ENCODE measurements at places on chromosomes 16 and 17.
A peak's percentile ranks its signal among the peaks of the same experiment; 100 is the strongest.

DNA sequence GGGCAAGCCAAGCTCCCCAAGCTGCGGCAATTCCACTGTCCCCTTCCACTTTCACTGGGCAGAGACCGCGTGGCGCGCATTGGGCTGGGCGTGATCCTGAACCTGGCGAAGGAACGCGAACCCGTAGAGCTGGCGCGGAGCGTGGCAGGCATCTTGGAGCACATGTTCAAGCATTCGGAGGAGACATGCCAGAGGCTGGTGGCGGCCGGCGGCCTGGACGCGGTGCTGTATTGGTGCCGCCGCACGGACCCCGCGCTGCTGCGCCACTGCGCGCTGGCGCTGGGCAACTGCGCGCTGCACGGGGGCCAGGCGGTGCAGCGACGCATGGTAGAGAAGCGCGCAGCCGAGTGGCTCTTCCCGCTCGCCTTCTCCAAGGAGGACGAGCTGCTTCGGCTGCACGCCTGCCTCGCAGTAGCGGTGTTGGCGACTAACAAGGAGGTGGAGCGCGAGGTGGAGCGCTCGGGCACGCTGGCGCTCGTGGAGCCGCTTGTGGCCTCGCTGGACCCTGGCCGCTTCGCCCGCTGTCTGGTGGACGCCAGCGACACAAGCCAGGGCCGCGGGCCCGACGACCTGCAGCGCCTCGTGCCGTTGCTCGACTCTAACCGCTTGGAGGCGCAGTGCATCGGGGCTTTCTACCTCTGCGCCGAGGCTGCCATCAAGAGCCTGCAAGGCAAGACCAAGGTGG lies 9.8 kb downstream of the SARM1 start:
- H3K36me3 ChIP-seq: peaks cover 10% of the 10 kb centered on the region
- H3K27me3 ChIP-seq: peaks cover 10% of the 10 kb centered on the region
- H3K4me3 ChIP-seq: peak overlapping the region; percentile 30
- H3K4me1 ChIP-seq: peaks cover 17% of the 10 kb centered on the region
- H3K27ac ChIP-seq: no peak overlapping the region
- no peak for DNase-seq

DNA sequence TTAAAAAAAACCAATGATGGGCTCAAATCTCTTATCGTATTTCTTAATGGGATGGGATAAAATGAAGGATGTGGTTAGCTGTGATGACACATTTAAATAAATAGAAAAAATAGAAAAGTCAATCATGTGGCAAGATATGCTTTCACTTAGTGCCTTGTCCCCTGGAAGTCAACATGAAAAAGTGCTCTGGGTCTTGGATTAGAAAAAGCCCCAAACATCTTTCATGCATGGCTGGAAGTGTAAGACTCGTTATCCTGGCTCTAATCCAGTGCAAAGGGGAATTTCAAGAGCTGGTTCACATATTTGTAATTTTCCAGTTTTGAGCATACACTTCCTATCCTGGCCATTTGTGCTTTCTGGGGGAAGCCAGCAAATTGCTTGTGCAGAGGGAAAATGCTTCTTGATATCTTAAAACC lies 160.9 kb downstream of the MAP2K6 start:
- H3K4me1 ChIP-seq: peaks cover 3% of the 10 kb centered on the region
- no peak overlapping the region for H3K27ac ChIP-seq
- DNase-seq: no peak
- H3K4me3 ChIP-seq: no peak overlapping the region
- peaks cover 17% of the 10 kb centered on the region for H3K27me3 ChIP-seq
- no peaks in the 10 kb centered on the region for H3K36me3 ChIP-seq

GRCh38 chr17:17350491-17351355 lies 47.5 kb downstream of the NT5M start:
- H3K4me3 ChIP-seq: no peak overlapping the region
- no peak overlapping the region for H3K27ac ChIP-seq
- no peak for DNase-seq

- no peaks in the 10 kb centered on the region for H3K27me3 ChIP-seq
- H3K36me3 ChIP-seq: peaks cover 16% of the 10 kb centered on the region
- no peak overlapping the region for H3K4me3 ChIP-seq
- H3K4me1 ChIP-seq: peaks cover 16% of the 10 kb centered on the region
- no peak for DNase-seq
Measured at GRCh38 chr16:66746682-66747081, 4.7 kb downstream of the DYNC1LI2 start.

GRCh38 chr16:55678161-55678821 lies 22.5 kb downstream of the SLC6A2 start:
- no peaks in the 10 kb centered on the region for H3K4me1 ChIP-seq
- no peak overlapping the region for H3K4me3 ChIP-seq

GRCh38 chr17:34816848-34817247 lies 144.4 kb downstream of the CCT6B start:
- no peak for DNase-seq
- H3K36me3 ChIP-seq: no peaks in the 10 kb centered on the region
- no peak overlapping the region for H3K4me3 ChIP-seq
- H3K27me3 ChIP-seq: peaks cover 13% of the 10 kb centered on the region
- H3K4me1 ChIP-seq: peaks cover 4% of the 10 kb centered on the region
- H3K27ac ChIP-seq: no peak overlapping the region

- peak overlapping the region; percentile 81 for H3K27ac ChIP-seq
- H3K4me3 ChIP-seq: no peak overlapping the region
Measured at GRCh38 chr17:47287068-47287467, 33.4 kb downstream of the ITGB3 start.

GRCh38 chr16:30785126-30786106 lies 1.6 kb downstream of the ZNF629 start:
- H3K27me3 ChIP-seq: peaks cover 12% of the 10 kb centered on the region
- DNase-seq: no peak
- H3K4me1 ChIP-seq: peaks cover 8% of the 10 kb centered on the region
- H3K36me3 ChIP-seq: peaks cover 4% of the 10 kb centered on the region
- H3K27ac ChIP-seq: no peak overlapping the region
- peak overlapping the region; percentile 56 for H3K4me3 ChIP-seq

- no peak overlapping the region for H3K27ac ChIP-seq
- H3K36me3 ChIP-seq: no peaks in the 10 kb centered on the region
- H3K4me1 ChIP-seq: no peaks in the 10 kb centered on the region
Measured at GRCh38 chr17:14317383-14317782, 16.5 kb downstream of the HS3ST3B1 start.

GRCh38 chr17:35799942-35800341 lies 4.5 kb upstream of the MMP28 start:
- peaks cover 8% of the 10 kb centered on the region for H3K27me3 ChIP-seq
- no peak overlapping the region for H3K4me3 ChIP-seq
- DNase-seq: no peak
- H3K4me1 ChIP-seq: peaks cover 10% of the 10 kb centered on the region
- no peaks in the 10 kb centered on the region for H3K36me3 ChIP-seq

DNA sequence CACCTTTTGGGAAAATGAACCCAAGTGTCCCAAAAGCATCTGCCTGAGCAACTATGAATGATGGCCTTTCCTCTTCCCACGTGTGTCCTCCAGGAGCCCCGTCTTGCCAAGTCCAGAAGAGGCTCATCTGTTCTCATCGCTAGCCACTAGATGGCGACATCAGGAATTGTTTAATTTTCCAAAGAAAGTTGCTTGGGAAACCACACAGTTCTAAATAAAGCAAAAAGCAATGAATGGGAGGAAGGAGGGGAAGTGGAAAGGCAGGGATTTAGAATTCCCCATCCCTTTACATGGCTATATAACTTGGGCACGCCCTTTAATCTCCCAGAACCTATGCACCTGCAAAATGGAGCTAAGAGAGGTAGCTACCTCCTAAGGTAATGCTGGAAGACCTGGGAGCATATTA lies 9.0 kb upstream of the CDH5 start:
- no peak for DNase-seq
- no peaks in the 10 kb centered on the region for H3K4me1 ChIP-seq
- peaks cover 21% of the 10 kb centered on the region for H3K27me3 ChIP-seq
- no peaks in the 10 kb centered on the region for H3K36me3 ChIP-seq

DNA sequence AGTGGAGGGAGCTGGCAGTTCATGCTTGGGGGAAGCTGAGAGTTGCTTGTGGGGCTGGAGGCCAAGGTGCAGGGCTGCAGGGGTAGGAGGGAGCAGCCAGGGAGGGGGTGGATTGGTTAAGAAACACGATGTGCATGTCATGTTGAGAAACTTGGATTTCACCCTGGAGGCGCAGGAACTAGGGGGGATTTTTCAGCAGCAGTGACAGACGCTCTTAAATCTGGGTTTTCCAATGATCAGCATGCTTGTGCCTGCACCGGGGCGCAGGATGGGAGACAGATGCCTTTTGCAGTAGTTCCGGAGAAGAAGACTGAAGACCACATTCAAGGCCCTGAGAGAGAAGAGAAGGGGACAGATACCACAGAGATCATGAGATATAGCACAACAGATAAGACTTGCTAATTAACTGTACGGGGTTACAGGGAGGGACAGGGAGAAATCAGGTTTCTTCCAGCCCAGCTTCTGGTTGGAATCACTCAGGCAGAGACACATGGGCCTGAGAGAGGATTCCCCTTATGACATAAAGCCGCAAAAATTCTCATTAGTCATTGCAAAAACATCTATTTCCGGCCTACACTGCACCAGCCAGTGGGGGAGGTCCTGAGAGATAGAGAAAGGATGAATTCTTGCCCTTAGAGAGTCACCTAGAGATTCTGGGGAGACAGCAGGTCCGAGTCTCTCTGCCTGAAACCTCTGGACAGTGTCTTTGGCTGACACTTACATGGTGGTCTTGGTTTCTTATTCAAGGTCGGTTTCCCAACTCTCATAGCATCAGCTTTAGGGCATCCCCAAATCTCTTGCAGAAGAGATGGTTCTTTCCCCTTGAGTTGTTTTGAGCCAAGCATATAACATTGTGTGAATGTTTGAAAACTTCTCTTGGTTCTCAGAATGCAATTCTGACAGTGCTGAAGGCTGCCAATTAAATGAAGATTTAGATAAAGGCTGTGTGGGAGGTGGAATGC lies 27.1 kb downstream of the CDH13 start:
- H3K36me3 ChIP-seq: no peaks in the 10 kb centered on the region
- H3K4me3 ChIP-seq: peak overlapping the region; percentile 13
- peak; percentile 31 for DNase-seq
- H3K27ac ChIP-seq: peak overlapping the region; percentile 68
- H3K4me1 ChIP-seq: peaks cover 19% of the 10 kb centered on the region

DNA sequence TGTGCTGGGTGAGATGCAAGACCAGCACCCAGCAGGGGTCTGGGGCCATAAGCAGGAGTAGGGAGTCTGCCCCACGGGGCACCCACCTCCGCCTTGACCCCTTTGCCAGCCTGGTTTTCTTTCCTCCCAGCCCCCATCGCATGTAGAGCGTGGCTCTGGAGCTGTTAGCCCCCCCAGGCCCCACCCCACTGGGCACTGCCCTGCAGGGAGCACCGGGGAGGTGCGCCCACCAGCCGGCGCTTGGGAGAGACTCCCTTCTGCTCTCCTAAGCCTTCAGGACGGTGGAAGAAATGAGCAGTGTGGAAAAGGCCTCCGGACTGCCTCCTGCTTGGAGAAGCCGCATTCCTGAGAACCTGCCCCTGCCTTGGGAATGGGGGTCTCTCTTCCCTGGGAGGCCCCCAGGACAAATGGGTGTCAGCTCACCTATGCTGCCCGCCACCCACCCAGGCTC lies 186.2 kb downstream of the IRF8 start:
- peaks cover 9% of the 10 kb centered on the region for H3K27me3 ChIP-seq
- H3K36me3 ChIP-seq: no peaks in the 10 kb centered on the region
- H3K4me1 ChIP-seq: peaks cover 5% of the 10 kb centered on the region
- no peak for DNase-seq
- no peak overlapping the region for H3K27ac ChIP-seq
- no peak overlapping the region for H3K4me3 ChIP-seq

DNA sequence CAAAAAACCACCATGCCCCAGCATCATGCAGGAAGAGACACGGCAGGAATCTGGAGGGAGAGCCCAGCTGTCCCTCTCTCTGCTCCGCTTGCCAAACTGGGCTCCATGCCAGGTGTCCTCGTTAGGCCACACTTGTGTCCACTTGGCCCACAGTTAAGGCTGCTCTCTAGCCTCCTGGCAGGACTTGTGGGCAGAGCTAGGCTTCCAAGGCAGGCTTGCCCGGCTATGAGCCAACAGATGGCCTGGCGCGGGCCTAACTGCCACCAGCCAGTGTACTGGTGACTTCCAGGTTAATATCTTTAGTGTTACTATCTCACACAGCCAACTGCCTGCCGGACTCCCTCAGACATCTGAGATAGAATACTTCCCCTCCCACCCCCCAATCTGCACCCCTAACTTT lies 10.6 kb downstream of the ATP6V0D1 start:
- H3K27ac ChIP-seq: peak overlapping the region; percentile 21
- H3K4me3 ChIP-seq: no peak overlapping the region
- H3K4me1 ChIP-seq: peaks cover 64% of the 10 kb centered on the region
- no peak for DNase-seq
